Stimulated activated CD4-positive, alpha-beta T cell treated with anti-CD3 and anti-CD28 coated beads, Interleukin-1b, Interleukin-23, amount 100 ng/mL, for 1 hour (primary cell): ENCODE measurements at places on chromosomes 5 and 9.

DNA sequence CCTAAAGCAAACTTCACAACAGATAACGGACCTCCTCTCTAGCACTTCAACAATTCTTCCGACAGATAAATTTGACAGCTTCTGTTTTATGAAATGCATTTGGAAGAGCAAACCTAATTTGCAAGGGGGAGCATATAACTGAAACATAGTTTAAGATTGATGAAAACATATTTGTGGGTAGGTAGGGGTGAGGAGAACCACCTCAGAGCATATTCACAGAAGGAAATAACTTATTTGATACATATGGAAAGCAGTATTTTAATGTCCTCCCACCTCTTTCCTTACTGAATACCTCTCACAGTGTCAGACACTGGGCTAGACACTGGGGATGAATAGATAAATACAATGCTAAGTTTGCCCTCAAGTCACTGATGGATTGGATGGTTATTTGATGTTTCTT lies 384.8 kb downstream of the MAT2B start:
- DNase-seq = no peak

- DNase-seq = no peak
Observed at GRCh38 chr5:151388960-151389359, 41.6 kb upstream of the SLC36A2 start.

- no peak for DNase-seq
Observed at GRCh38 chr5:171575386-171575785, 155.9 kb downstream of the FGF18 start.

- no peak for DNase-seq
Observed at GRCh38 chr9:125646217-125646616, 60.8 kb downstream of the MAPKAP1 start.

- DNase-seq = no peak
Observed at GRCh38 chr9:100206899-100207298, 107.9 kb downstream of the INVS start.

DNA sequence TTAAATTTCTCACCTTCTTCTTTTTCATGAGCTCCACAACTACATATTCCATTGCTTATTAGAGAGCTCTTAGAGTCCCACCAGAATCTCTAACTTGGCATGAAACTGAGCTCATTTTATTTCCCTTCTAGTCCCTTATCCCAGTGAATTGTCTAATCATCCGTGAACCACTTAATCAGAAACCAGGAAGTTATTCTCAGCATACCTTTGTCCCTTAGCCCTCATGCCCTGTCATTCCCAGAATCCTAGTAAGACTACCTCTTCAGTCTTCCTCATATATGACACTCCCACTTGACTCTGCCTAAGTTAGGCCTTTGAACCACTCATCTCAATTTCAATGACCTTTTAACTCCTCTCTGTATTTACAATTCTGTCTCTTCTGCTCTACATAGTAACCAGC lies 93.0 kb upstream of the PAPPA start:
- DNase-seq = no peak

DNA sequence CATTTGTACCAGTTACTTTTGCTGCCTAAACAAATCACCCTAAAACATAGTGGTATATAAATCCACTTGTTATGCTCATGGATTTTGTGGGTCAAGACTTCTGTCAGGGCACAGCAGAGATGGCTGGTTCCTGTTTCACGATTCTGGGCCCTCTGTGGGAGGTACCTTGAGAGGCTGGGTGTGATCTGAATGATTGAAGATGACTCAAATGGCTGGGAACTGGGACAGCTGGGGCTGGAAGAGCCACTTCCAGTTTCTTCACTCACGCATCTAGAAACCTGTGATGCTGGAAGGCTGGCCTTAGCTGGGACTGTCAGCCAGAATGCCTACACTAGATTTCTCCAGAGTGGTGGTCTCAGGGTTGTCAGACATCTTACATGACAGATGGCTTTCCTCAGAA lies 88.1 kb downstream of the KIF4B start:
- DNase-seq = no peak

DNA sequence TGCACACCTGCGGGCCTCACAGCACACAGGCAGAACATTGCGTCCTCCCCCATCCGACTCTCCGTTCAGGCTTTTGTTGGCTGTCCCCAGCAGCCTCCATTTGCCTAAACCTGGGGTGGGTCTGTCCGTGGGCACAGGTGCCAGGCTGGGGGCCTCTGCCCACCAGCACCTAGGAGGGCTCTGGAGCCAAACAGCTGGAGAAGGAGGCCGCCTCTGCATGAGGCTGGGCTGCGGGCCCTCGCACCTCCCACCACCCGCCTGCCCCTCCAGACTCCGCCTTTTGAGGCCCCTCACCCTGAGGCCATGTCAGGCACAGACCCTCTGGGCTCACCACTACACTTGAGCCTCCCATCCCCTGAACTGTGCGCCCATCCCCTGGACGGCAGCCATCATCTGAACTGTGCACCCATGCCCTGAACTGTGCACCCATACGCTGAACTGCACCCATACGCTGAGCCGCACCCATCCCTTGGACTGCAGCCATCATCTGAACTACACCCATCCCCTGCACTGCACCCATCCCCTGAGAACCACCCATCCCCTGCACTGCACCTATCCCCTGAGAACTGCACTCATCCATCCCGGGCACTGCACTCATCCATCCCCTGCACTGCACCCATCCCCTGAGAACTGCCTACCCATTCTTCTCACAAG lies 98.0 kb upstream of the OTULINL start:
- DNase-seq = no peak

GRCh38 chr5:1360861-1361260 lies 16.0 kb upstream of the CLPTM1L start:
- no peak for DNase-seq

- DNase-seq = no peak
Observed at GRCh38 chr9:97928986-97929604, 6.8 kb upstream of the TRMO start.

DNA sequence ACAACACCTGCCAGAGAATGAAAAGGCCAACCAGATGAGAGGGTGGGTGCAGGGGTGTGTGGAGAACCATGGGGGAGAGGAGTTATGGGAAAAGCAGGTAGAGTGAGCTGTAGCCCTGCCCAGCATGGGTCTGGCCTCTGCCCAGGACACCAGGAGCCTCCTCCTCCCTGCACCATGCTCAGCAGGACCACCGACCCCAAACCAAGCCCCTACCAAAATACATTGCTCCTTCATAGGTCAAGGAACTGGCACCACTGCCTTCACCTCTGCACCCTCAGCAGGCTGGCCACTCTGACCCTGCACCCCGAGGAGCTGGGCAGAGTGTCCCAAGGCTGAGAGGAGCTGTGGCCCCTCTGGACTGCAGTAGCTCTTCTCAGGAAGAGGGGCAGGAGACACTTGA lies 102.0 kb downstream of the NSG2 start:
- DNase-seq = no peak

- DNase-seq = no peak
Observed at GRCh38 chr5:151569132-151570046, 21.7 kb downstream of the FAT2 start.

DNA sequence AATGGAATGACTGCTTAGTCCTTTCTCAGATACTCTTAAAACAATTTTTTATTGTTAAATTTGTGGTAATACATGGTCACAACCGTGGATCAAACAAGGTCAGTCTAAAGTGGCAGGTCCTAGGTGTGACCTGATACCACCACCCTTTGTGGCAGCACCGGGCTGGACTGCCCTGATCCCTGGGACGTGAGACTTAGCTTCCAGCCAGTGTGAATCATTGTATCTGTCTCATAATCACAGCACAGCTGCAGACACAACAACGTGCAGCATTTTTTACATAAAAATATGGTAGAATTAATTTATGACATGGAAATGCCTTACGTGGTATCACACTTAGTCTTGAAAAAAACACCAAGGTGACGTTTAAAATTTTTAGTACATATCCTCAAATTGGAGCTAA lies 7.8 kb downstream of the TOR1B start:
- DNase-seq = no peak

- DNase-seq = no peak
Observed at GRCh38 chr9:84374516-84374915, 34.0 kb upstream of the SLC28A3 start.

GRCh38 chr5:68953875-68954617 lies 139.8 kb upstream of the SLC30A5 start:
- no peak for DNase-seq
